Fibroblast of pulmonary artery (primary cell): ENCODE measurements at places on chromosomes 1 and 21.

GRCh38 chr1:119565131-119565772, 58.2 kb downstream of the HSD3B1 start:
- no peak for DNase-seq

- no peak for DNase-seq
Measured at GRCh38 chr1:201706109-201706508, 122.8 kb upstream of the IPO9 start.

GRCh38 chr1:113924473-113924872, 4.7 kb upstream of the HIPK1 start:
- no peak for DNase-seq

- DNase-seq: no peak
Measured at GRCh38 chr21:44374601-44375280, 21.3 kb downstream of the TRPM2 start.

- DNase-seq: no peak
Measured at GRCh38 chr1:157105298-157105987, 5.8 kb upstream of the ETV3L start.

GRCh38 chr1:201503397-201504176, 3.3 kb downstream of the CSRP1 start:
- peak; percentile 99 for DNase-seq

GRCh38 chr21:36010801-36011200, 49.5 kb downstream of the SETD4 start:
- DNase-seq: no peak

DNA sequence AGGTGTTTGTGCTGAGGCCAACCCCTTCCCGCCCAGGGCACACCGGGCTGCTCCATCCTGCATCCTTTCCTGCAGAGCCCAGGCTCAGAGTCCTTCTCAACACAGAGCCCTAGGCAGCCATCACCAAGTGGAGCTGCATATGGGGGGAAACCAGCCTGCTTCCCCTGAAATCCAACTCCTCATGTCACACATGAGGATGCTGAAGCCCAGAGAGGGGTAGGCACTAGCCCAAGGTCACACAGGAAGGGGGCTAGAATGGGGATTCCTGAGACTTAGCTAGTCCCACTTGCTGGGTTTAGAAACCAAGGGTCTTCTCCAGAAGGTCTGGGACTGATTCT, 5.5 kb upstream of the TNFRSF1B start:
- no peak for DNase-seq

GRCh38 chr1:154867841-154868605, 2.1 kb downstream of the KCNN3 start:
- DNase-seq: no peak

- no peak for DNase-seq
Measured at GRCh38 chr1:54970901-54971300, 9.5 kb upstream of the TMEM61 start.

DNA sequence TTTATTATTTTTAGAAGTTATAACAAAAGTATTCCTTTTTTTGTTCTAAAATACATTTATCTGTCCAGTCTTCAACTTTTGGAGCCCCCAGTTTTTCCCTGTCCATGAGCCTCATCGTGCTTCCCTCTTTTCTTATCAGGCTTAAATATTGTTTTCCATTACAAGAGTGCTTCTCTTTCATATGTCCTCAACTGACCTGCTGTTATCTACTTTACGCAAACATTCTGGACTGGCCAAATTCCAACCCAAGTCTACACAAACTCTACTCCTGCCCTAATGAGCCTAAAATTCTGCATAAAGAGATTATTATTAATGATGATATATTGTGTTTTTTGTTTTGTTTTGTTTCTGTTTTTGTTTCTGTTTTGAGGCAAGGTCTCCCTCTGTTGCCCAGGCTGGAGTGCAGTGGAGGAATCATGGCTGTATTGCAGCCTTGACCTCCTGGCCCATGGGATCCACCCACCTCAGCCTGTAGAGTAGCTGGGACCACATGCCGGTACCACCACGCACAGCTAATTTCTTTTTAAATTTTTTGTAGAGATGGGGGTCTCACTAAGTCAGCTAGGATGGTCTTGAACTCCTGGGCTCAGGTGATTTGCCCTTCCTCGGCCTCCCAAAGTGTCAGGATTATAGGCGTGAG, 318.8 kb upstream of the NEGR1 start:
- peak; percentile 23 for DNase-seq

GRCh38 chr1:68217618-68218017, 14.7 kb downstream of the WLS start:
- DNase-seq: no peak

DNA sequence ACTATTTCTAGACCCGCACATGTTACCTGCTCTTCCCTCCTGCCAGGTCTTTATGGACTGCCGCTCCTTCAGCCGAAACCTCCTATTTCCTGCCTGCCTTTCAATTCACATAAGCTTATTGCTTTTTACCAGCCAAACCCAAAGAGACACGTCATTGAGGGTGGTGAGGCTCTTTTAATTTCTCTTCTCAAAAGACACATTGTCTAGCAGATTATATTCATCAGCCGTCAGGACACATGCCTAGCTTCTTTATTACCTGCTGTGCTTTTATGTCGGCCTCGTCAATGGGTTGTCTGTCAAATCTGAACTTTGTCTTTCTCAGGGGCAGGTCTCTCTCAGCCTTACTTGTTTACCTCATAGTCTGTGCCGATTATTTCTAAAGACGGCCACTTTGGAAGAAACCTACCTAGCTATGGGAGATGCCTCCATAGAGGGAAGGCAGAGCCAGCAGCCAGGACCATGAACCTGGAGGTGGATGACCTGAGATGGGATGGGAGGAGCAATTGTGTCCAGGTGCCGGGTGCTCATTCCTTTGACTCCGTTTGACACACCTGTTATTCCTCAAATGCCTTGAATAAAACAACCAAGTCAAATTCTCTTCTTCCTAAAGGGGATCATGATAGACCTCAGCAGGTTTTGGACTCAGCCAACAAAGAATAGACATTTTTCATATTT, 42.0 kb downstream of the ZBTB18 start:
- DNase-seq: no peak

DNA sequence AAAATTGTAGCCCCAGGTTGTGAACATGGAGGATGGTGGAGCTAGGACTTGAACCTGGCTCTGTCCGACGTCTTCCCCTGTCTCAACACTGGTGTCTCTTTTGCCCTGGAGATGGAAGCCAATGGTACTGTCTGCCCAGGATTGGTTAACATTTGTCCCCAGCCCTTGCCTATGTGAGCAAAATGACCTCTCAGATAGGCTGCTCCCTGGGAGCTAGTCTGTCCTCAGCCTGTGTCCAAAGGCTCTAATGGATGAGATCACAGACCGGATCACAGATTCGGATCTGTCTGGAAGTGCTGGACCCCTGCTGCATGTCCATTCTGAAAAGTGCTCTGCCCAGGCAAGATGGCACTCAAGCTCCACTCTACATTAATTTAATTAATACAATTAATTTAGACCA, 394.4 kb upstream of the VAMP3 start:
- no peak for DNase-seq

- peak; percentile 80 for DNase-seq
Measured at GRCh38 chr1:16017461-16018303, at the start of gene HSPB7. HSPB7 (minus strand) TSS chr1:16018043; CDS start chr1:16017963, 80 bp downstream.

DNA sequence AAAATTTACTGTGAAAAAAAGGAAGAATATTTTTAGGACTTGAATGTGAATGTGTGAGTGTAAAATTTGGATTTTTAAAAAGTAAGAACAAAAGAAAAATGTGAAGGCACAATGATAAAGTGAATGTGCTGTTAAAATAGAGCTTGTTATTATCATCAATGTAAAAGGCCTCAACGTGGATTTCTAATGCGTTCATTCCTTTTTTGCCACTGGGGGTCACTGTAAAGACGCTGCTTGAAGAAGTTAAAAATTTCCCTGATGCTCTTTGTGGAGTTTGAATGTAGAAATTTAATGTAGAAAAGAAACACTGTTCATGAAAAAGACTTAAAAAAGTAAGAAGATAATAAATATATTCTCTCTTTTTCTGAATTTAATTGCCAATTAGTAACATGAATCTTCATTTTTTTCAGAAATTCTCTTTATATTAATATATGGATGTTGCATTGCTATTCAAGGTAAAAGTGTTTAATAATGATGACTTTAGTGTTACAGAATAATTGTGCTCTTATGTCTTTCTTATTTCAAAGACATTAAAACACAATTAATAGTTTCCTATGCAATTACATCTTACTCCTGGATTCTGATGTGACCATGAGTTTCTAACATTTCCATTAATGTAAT, 161.5 kb downstream of the DNM3 start:
- DNase-seq: peak; percentile 83

DNA sequence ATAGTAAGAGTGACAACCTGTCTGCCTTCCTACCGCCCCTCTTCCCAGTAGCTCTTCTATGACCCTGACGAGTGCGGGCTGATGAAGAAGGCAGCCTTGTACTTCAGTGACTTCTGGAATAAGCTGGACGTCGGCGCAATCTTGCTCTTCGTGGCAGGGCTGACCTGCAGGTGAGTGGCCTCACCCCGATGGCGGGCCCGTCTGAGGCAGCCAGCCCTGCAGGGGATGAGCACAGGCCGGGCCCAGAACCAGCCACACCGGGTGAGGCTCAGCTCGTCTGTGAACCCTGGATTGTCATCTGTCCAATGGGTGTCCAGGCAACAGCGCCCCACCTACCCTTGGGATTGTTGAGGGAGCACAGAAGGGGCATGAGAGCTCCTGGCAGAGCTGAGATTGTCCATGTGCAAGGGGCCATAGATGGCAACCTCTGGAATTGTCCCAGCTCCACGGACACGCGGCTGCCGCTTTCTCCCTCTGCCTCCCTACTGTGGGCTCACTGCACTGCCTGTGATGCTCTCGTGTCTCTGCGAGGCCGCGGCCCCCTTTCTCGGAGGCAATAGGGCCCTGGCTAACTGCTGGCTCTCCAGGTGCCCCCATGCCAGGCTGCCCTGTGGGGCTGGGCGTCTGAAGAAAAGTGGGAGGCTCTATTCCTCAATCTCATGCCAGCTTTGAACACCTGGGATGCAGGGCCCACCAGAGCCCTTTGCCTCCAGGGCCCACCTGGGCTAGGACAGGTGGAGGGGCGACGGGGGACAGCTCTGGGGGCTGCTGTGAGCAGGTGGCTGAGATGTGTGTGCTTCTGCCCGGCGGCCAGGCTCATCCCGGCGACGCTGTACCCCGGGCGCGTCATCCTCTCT, 50.0 kb upstream of the LRRC3 start:
- no peak for DNase-seq

- no peak for DNase-seq
Measured at GRCh38 chr1:74425676-74426075, 86.7 kb downstream of the LRRC53 start.

DNA sequence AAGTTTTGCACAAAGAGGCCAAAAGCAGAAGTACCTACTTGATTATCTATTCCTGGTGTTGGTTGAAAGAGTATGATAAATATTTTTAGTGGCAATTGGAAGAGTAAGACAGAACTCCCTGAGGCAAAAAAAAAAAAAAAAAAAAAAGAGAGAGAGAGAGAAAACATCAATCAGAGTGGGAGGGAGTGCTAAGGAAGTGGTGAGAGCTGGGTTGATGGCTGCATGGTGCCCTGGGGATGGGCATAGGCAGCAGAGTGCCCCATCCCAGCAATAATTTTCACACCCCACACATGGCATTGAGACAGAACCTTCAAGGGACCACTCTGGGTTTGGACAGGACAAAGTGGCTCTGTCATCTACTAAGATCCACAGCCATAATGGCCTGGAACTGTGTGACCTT, 59.4 kb upstream of the FAM20B start:
- no peak for DNase-seq

GRCh38 chr1:98468111-98468717, 193.3 kb upstream of the SNX7 start:
- peak; percentile 88 for DNase-seq

DNA sequence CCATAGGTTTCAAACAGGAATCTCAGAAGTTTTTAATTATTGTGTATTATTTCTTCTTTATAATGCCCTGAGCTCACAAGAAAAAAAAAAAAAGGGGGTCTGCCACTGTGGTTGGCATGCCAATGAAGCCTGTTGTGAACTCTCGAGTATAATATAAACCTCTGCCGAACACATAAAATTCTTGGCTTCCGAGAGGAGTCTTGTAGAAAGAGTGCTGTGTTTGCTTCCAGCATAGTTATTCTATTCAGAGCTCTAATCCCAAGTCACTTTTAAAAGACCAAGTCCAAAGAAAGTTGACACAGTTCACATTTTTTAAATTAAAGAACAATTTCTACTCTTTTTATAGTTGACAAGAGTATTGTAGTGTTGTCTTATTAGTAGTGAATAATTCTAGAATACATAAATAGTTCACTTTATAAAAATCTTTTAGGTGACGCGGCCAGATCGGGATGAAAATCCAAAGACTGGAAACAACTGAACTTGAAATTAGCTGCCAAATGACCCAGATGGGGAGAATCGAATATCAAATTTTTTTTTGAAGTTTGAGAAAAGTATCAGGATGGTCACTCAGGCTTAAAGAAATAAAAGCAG, 293.2 kb downstream of the DUSP10 start:
- no peak for DNase-seq

- DNase-seq: no peak
Measured at GRCh38 chr1:184800876-184801275, 46.2 kb upstream of the EDEM3 start.

DNA sequence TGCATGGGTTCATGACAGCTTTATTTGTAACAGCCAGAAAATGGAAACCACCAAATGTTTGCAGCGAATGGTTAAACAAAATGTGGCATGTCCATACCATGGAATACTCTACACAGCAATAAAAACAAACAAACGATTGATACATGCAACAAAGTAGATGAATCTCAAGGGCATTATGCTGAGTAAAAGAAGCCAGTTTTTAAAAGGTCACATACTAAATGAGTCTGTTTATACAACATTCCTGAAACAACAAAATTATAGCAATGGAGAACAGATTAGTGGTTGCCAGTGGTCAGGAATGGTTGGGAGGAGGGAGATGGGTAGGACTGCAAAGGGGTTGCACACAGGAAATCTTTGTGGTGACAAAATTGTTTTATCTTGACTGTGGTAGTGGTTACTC, 202.4 kb upstream of the UBE2U start:
- no peak for DNase-seq

GRCh38 chr1:201125019-201125418, 2.0 kb downstream of the ASCL5 start:
- DNase-seq: no peak

DNA sequence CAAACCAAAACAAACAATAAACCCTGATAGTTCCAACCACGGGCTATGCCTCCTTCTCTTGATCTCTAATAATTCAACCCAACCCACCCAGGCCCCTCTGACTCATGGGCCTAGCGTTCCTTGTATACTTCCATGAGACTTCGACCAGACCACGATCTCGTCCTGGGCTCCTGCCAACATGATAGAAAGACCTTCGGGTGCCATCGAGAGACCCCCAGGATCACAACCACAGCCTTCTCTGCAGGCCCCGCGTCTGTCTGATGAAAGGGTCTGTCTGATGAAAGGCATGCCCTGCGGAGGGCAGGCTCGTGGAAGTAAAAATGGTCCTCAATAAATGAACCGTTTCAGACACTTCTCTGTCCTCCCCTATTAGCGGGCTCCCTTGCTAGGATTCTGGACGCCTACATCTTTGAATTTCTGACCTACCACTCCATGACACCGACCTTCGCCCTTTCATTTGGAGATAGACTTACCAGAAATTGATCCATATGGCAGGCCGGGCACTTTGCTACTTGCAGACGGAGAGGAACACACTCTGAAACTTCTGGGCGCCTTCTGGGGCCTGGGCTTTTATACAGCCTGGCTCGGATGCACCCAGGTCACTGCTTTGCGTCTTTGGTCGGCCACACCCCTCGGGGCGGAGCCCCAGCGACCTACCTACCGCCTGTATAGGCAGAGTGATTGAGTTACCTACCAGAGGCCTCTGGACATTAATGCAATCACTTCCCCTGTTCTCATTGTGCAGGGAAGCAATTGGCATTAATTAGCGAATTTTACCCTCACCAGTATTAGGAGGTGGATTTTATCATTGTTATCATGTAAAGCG, 5.3 kb upstream of the KLF18 start:
- DNase-seq: no peak

- DNase-seq: no peak
Measured at GRCh38 chr1:3762873-3763228, 9.7 kb upstream of the SMIM1 start.
